Substantia nigra (tissue), 51 donors: ENCODE measurements at places on chromosomes 7 and 10.

- no peak for DNase-seq
Observed at GRCh38 chr10:18203471-18203870, 63.2 kb downstream of the CACNB2 start.

- no peak for DNase-seq
Observed at GRCh38 chr10:96235326-96236089, 35.9 kb downstream of the BLNK start.

DNA sequence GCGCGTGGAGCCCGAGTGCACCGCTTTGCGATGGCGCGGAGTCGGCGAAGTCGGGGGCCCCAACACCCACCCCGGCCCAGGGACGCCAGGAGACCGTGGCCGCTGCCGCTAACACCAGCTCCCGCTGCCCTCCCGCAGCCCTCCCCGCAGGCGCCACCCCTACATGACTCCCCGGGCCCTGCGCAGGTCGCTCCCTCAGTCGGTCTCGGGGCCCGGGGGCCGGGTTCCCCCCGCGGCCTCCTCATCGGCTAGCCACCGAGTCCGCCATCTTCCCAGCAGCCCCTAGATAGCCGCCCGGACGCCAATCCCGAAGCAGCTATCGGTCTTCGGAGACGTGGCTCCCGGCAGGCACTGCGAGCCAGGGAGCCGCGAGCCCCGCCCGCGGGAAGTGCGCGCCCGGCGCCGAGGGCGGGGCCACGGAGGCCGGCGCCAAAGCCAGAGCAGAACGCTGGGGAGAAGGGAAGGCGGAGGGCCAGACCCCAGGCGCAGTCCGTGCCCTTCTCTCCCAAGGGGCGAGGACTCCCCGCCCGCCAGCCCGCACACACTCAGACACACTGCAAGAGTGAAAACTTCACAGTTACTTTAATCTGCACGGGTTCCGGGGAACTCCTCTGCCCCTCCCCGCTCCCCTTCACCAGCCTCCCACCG, at the start of gene FASTK:
FASTK (minus strand) TSS at position 288 of the 648 bp plus-strand sequence; CDS start at position 245, 43 bp downstream.
- DNase-seq, result peak; percentile 96

DNA sequence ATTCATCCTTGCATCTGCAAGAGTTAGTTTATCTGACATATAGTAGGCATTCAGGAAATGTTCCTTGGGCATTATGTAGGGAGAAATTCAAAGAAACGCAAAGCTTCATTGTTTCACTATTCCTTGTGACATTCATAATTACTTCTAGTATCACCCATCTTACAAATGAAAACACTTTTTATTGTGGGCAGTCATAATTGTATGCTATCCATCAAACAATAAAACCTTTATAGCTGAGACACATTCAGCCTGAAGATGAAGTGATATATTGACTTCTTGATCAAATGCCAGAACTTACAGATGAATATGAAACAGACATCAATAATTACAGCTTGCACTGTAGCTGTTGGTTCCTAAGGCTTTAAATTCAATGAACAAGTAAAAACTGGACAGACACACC, 36.4 kb downstream of the FAM204A start:
- no peak for DNase-seq

DNA sequence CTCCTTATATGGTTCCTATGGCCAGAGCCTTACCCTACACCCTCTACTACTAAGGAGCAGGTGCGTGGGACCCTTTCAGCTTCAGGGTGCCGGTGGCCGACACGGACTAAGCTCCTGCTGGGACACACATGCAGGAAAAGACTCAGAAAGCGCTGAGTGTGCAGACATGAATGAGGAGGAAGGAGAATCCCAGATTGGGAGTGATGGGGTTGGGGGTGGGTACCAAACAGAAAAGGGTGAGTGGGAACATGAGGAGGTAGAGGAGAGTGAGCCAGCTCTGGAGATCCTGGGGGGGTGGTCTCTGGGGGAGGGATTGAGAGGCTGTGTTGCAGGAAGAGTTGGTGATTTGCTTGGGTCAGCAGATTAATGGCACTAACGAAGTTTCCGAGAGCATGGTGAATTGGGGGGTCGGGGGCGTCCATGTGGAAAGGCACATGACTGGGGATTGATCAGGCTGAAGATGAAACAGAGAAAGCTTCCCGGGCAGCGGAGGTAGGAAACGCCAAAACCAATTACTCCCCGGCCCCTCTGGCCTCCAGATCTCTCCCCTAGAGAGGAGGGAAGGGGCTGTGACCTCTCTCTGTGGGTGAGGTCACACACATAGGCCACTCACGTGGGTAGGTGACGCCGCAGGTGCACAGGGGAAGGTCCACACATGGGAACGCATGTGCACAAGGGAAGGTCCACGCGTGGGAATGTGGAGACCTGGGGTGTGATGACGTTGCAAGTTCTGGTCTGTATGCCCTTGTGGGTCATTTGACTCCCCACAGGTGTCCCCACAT, 37.9 kb upstream of the SLF2 start:
- no peak for DNase-seq
